Natural killer cell treated with Interleukin-12 subunit alpha and Interleukin-12 subunit beta and Interleukin-15 and Interleukin-18, amount 100 ng/mL, for 72 hours (primary cell): ENCODE measurements at places on chromosomes 2 and 18. TPM values are rescaled to one million over a fixed set of nuclear protein-coding genes. Genes with fewer than 3 reads are reported as not detected.

GRCh38 chr2:31962757-31963361 lies 47.9 kb downstream of the MEMO1 start:
- no peaks in the 10 kb centered on the region for H3K27me3 ChIP-seq
- H3K4me1 ChIP-seq: peaks cover 37% of the 10 kb centered on the region
- peak overlapping the region; percentile 9 for H3K4me3 ChIP-seq
- no peak for DNase-seq
- H3K36me3 ChIP-seq: peaks cover 4% of the 10 kb centered on the region

GRCh38 chr2:165582863-165583506 lies 113.5 kb downstream of the CSRNP3 start:
- peaks cover 6% of the 10 kb centered on the region for H3K27me3 ChIP-seq
- H3K27ac ChIP-seq: no peak overlapping the region
- H3K36me3 ChIP-seq: no peaks in the 10 kb centered on the region
- H3K4me1 ChIP-seq: no peaks in the 10 kb centered on the region

DNA sequence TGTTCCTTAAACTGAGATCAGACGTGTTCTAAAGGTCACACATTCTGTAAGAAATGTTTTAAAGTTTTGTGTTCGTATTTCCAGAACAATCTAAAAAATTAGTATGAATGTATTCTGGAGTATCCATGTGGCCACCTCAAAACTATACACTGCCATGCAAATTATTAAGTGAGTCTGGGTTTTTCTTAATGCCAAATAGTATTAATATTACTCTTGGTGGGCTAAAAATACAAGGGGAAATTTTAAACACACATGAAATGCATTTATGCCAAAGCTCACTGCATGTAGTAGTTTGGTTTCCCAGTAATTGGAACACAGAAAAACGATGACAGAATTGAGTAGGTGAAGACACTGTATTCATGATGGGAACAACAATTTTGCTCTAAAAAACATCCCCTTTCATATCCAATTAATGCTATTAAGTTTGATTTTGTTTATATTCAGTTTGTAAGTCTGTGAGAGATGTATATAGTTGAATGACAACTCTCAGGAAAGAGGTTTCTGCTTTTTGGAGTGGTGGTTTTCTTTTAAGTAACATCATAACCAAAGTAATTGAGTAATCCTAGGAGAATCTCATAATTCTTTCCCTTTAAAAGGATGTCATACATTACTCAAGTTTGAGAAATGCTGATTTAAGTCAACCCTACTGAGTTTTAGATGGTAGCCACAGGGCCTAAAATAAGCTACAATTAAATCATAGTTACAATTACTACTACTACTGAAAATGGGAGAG lies 75.7 kb upstream of the CDCA7 start:
- H3K27ac ChIP-seq: peak overlapping the region; percentile 59
- peaks cover 13% of the 10 kb centered on the region for H3K4me1 ChIP-seq
- H3K36me3 ChIP-seq: no peaks in the 10 kb centered on the region
- no peak for DNase-seq
- peaks cover 8% of the 10 kb centered on the region for H3K27me3 ChIP-seq
- H3K4me3 ChIP-seq: peak overlapping the region; percentile 14

DNA sequence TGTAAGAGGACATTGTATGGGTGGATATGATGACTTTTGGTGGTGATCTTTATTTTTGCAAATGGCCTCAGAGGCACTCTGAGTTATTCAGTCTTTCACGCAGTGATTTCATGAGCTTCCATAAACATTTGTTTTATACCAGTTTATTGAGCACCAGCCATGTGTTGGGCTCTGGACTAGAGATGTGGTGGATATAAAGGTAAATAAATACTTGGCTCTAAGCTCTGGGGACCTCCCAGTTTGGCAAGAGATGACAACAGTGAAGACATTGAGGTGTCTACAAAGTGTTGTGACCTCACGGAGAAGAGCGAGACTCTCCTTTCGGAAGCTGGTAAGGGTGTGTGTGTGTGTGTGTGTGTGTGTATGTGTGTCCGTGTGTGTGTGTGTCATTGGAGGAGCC lies 146.4 kb downstream of the TANC1 start:
- DNase-seq: no peak
- H3K27me3 ChIP-seq: peaks cover 5% of the 10 kb centered on the region
- no peak overlapping the region for H3K4me3 ChIP-seq
- no peak overlapping the region for H3K27ac ChIP-seq
- H3K36me3 ChIP-seq: no peaks in the 10 kb centered on the region

- H3K4me3 ChIP-seq: no peak overlapping the region
- peaks cover 17% of the 10 kb centered on the region for H3K27me3 ChIP-seq
- no peaks in the 10 kb centered on the region for H3K4me1 ChIP-seq
Observed at GRCh38 chr2:1314254-1314653, 99.0 kb upstream of the TPO start.

DNA sequence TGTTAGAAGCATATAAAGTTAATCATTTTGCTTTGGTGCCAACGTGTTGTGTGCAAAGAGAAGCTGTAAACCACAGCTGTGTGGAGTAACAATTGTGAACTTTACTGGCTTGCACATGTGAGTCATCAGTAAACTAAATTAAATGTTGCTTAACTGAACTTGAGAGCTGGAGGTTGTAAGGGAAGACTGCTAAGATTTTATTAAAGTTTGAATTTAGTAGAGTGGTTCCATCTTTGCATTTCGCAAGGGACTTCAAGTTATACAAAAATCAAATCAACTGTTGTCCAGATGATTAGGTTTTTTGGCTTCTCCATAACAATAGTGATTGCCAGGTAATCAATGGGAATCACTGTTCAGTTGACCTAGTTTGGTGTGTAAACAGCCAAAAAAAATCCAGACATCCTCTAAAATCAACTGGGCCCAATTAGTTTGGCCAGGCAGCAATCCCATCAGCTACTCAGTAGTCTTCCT lies 247.4 kb downstream of the MYO3B start:
- DNase-seq: no peak
- H3K36me3 ChIP-seq: no peaks in the 10 kb centered on the region
- peaks cover 2% of the 10 kb centered on the region for H3K4me1 ChIP-seq

DNA sequence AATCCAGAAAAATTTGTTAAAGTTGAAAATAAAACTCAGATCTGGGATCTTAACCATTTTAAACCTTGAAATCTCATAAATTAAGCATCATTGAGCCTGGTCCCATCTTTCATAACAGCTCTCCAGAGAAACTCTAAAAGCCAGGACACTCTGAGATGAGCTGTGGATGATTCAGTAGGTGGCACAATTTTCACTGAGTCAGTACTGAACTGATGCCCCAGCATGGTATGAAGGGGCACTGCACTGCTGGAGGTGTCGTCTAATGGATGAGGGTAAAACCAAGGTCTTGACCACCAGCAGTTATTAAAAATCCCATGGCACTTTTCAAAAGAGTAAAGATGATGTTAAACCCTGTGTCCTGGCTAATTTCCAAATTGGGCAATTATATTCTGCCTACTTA lies 170.6 kb downstream of the FIGN start:
- no peaks in the 10 kb centered on the region for H3K36me3 ChIP-seq
- H3K27me3 ChIP-seq: no peaks in the 10 kb centered on the region
- no peak overlapping the region for H3K4me3 ChIP-seq
- no peaks in the 10 kb centered on the region for H3K4me1 ChIP-seq
- H3K27ac ChIP-seq: no peak overlapping the region

DNA sequence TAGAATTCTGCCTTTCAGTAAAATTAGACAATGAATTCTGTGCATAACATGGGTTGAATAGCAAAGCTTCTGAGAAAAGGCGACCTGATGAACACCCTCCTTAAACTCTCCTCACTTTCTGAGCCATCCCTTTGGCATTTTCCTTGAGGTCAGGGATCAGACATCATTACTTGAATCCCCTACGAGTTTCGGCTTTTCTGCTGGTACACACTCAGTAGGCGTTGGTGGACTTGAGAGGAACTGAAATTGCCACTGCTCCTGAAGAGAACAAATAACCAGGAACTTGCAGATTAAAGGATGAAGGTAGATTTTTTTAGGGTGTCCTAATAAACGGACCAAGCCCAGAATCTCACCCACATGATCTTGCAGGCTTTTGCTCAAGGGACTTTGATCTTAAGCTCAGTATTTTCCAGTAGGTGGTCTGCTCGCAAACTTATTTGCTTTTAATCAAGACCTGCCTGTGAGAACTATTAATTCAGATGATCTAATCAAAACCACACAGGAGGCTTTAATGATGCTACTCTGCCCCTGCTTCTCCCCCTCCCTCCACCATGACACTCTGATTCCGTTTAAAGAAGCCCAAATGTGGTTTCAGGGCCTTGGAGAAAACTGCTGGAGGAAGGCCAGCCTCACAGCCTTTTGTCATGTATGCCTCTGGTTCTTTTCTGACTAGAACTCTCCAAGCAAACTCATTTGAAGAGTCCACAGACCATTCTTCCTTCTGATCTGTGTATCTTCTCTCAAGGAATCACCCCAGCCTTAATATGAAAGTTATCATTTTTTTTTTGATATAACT lies 124.9 kb downstream of the PRKCE start:
- H3K4me3 ChIP-seq: no peak overlapping the region
- no peaks in the 10 kb centered on the region for H3K27me3 ChIP-seq

DNA sequence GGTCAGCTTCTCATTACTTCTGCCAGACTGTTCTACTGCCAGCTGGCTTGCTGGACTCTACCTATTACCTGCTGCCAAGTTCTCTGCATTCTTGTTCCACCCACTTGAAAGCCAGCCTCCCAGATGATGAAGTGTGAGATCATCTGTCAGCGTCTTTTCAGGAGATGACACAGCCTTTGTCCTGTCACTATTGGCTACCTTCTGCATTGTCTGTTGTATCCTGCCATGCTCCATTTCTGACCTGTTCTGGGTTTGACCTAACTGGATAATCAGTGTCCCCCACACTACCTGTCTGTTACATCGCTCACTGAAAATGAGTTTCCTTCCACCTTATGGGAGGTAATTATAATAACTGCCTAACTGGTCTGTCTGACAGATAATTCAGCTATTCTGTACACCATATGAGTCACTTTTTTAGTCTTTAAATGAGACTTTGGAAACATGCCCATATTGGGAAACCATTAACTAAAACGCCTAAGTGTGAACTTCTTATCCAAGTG lies 520.6 kb downstream of the METTL4 start:
- no peak for DNase-seq
- H3K27ac ChIP-seq: no peak overlapping the region
- H3K4me3 ChIP-seq: no peak overlapping the region
- peaks cover 4% of the 10 kb centered on the region for H3K4me1 ChIP-seq

- DNase-seq: no peak
- H3K27me3 ChIP-seq: no peaks in the 10 kb centered on the region
- no peaks in the 10 kb centered on the region for H3K36me3 ChIP-seq
- no peaks in the 10 kb centered on the region for H3K4me1 ChIP-seq
Observed at GRCh38 chr2:116304328-116304727, 1510.2 kb upstream of the DDX18 start.

DNA sequence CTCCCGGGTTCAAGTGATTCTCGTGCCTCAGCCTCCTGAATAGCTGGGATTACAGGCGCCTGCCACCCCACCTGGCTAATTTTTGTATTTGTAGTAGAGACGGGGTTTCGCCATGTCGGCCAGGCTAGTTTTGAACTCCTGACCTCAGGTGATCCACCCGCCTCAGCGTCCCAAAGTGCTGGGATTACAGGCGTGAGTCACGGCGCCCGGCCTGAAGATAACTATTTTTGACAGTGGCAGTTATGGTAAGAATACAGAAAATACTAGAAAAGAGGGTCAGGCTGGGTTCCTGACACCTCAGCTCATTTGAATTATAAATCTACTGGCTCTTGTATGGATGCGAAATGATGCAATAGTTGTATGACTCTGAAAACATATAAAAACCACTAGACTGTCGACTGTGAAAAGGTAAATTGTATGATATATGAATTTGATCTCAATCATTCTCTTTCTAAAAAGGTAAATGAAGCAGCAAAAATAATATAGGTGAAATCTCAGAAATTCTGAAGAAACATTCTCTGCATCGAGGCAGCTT lies 11.1 kb upstream of the DGKD start:
- H3K4me3 ChIP-seq: no peak overlapping the region
- DNase-seq: no peak
- no peaks in the 10 kb centered on the region for H3K36me3 ChIP-seq
- peak overlapping the region; percentile 41 for H3K27ac ChIP-seq
- H3K4me1 ChIP-seq: no peaks in the 10 kb centered on the region

EMILIN2 gene
- total RNA-seq: 49.1 TPM

SCG2 gene
- not detected for total RNA-seq

CD226 gene
- total RNA-seq: 153 TPM
